ENCODE measurements at places on chromosomes 7 and 10.

DNA sequence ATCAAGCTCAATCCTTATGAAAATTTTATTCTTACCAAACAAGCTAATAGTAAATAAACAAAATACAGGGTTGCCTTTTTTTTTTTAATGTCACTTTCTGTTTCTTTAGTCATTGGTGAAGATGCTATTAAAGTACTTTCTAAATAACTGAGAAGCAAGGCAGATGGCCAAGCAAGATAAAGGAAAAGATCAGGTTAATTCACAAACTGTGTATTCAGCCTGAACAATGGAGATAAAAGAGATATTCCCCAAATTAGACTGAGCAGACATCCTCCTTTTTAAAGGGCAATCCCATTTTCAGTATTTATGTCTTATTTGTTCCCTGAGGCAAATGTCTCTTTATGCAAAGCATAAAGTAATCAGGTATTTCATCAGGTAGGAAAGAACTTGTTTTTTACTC lies 23.1 kb upstream of the XRCC2 start:
- DNase-seq, result no peak

GRCh38 chr7:4929005-4929404 lies 30.0 kb downstream of the MMD2 start:
- no peak for DNase-seq

DNA sequence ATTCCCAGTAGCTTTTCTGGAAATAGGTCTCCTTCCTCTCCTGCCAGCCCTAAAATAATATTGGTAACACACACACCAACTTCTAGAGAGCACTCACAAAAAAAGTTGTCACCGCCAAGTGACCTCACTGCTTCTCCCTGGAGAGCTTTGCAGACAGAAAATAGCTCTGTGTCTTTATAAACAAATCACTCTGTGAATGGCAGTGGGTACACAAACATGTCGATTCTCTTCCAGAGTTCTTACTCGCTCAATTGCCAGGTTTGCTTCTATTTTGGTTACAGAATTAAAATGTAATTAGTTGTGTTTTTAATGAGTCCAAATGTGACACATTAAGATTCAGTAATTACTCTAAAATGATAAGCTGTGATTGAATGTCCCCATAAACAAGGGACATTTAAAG lies 649.2 kb upstream of the C7orf33 start:
- no peak for DNase-seq

- DNase-seq, result no peak
Observed at GRCh38 chr7:127940381-127941160, 90.7 kb downstream of the LRRC4 start.

DNA sequence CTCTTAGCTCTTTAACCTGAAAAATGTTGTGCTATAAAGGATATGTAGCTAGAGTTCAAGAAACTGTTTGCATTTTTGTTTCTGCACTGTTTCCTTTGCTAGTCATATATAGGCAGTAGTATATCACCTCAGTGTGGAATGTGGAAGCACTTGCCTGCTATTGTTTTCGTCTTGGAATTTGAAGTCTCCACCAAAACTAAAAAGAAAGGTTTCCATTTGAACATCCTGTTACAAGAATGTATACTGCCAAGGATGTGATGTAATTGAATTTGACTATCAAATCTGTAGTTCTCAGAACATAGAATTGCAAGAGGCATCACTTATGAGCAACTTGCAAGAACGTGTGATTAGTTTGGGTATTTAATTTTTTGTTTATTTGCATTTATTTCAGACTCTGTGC lies 51.1 kb upstream of the MEOX2 start:
- no peak for DNase-seq
